Stimulated activated CD8-positive, alpha-beta memory T cell treated with anti-CD3 and anti-CD28 coated beads, Interleukin-4, amount 100 ng/mL, for 1 hour (primary cell): ENCODE measurements at places on chromosomes 12 and 14.

DNA sequence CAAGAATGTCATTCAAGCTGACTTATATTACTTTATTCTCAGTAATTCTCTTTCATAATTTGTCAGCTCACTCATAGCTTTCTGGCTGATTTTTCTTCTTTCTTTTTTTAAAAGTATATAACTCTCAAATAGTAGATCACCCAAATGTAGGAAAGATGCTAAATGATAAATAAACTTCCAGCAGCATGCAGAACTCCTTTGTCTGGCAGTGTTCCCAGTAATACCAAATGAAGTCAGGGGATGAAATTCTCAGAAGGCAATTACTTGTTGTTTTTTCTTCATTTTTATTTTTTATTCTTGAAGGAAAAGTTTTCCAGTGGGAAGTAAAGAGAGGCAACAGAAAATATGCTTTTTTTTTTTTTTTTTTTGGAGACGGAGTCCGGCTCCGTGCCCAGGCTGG lies 133.3 kb upstream of the SLCO1C1 start:
- DNase-seq: no peak

GRCh38 chr12:124077701-124078100 lies 104.7 kb downstream of the ZNF664 start:
- no peak for DNase-seq

- DNase-seq: no peak
Observed at GRCh38 chr12:44227616-44228015, 391.7 kb downstream of the TMEM117 start.

DNA sequence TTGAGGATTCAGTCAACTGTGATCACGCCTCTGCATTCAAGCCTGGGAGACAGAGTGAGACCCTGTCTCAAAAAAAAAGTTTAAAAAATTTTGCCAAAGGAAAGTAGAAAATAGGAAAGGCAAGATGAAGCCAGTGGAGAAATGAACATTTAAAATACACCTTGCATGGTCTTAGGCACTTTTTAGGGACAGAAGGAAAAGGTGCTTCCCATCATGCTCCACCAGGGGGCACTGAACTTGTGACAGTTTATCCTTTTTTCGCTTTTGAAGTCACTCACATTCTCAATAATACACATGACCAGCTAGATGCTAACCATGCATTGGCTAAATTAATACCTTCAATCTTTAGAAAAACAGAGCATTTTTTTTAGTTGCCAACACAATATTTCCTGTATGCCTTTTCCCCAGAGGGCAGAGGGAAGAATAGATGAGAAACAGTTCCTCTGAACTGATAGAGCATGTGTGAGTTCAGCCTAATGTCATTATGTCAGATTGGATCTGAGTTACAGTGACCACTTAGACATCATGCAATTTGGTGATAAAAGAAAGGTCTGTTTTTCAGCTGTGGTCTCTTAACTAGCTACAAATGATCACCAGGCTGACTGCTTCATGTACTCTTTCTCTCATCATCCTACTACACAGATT lies 221.8 kb upstream of the SSTR1 start:
- DNase-seq: peak; percentile 32

DNA sequence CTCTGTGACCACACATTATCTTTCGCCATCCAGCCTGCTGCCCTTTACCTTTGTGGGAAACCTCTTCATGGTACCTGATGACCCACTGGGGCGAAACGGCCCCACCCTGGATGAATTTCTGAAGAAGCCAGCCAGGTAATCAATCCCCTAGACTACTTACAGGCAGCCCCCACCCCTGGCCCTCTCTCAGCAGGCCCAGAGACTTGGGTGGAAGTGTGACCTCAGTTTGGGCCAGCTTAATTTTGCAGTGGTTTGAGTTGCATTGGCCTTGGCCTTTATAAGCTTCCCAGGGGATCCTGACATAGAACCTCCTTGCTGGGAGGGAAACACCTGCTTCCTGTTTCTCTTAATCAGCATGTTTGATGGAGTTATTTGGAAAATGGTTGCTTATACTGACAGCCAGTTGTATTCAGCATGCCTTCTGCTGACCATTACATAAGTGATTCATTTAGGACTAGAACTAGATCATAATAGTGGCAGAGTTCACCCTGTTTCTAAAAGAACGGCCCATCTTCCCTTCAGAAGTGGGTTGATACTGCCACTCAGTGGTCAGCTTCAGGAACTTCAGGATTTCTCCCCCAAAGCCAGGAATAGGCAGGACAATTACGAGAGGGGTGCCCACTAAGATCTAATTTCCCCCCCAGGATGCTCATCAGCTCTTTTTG lies 6.1 kb downstream of the SDR39U1 start:
- DNase-seq: no peak

DNA sequence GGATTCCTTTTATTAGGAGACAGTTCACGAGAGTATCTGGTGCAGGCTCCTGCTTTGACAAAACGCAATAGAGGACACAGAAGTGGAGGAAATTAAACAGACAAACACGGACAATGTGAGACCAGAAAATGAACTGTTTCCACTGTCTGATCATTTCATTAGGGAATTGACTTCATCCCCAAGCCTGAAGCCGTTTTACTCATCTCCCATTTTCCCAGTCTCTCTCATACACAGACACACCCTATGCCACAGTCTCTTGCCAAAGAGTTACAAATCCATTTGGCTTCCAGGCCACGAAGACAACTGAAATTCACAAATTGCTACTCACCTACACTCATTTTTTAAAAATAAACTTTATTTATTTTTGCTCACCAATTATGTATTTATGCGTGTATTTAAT lies 1087.8 kb upstream of the TMEM132C start:
- DNase-seq: no peak

DNA sequence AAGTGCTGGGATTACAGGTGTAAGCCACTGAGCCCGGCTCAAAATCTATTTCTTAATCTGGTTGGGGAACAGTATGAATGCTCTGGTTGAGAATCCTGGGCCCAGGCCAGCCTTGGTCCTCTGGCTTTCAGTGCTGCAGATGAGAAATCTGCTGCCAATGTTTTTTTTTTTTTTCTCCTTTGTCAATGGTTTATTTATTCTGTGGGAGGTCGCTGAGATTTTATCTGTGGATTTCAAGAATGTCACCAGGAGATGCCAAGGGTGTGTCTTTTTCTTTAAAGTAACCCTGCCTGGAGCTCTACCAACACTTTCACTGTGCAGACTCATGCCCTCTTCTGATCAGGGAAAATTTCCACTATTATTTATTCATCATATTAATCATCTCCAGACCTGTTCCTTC lies 3.6 kb downstream of the SLC25A29 start:
- DNase-seq: no peak

DNA sequence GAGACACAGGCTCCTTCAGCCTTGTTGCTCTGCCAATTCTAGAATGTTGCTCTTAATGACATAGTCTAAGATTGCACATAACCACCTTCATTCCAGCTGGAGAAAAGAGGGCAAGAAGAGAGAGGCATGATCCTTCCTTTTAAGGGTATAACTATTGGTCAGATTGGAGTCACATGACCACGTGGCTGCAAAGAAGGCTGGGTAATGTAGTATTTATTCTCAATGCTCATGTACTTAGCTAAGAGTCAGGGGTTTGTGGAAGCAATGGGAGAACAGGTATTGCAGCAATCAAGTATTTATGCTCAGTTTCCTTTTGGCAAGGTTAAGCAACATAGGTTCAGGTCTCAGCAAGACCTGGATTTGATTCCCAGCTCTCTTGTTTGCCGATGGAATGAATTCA lies 298.8 kb upstream of the TBX3 start:
- DNase-seq: no peak

GRCh38 chr14:101045511-101045910 lies 142.0 kb upstream of the RTL1 start:
- DNase-seq: no peak

- DNase-seq: peak; percentile 45
Observed at GRCh38 chr12:124713436-124714082, 146.1 kb upstream of the NCOR2 start.

- no peak for DNase-seq
Observed at GRCh38 chr12:118430516-118430915, 54.2 kb downstream of the SUDS3 start.

GRCh38 chr12:22318108-22318737 lies 16.3 kb downstream of the ST8SIA1 start:
- no peak for DNase-seq

DNA sequence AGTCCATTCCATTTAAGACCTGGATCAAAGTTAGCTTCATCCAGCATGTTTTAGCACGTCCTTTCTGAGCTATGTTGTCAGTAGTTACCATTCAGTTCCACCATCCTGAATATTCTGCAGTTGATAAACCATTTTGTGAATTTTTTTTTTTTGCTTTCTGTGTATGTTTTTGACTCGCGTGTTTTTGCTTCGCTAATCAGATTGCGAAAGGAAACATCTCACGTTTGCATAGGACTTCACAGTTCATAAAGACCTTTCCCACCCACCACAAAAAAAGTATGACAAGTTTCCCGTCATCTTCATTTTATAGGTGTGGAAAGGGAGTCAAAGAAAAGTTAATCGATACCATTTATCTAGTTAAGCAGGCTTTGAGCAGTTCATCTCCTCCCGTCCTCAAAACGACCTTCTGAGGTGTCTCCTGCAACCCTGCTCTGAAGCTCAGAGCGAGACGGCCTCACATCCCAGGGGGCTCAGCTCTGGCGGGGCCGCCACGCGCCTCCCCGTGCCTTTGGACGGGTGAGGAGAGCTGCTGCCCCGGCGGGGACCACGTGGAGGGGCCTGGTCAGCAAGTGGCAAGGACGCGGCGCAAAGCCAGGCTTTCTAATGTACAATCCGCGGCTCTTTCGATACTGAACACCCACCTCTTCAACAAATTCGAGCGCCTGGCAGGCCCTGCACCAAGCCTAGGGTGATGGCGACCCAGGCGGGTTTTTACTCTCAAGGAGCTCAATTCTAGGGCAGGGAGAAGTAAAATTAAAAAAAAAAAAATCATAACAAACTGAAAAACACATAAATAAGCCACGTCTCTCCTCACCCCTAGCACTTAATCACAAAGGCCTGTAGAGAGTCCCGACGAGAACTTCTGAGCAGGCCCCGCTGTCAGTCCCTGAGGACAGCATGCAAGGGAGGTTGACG lies 988 bp upstream of the TMEM263 start:
- DNase-seq: no peak

DNA sequence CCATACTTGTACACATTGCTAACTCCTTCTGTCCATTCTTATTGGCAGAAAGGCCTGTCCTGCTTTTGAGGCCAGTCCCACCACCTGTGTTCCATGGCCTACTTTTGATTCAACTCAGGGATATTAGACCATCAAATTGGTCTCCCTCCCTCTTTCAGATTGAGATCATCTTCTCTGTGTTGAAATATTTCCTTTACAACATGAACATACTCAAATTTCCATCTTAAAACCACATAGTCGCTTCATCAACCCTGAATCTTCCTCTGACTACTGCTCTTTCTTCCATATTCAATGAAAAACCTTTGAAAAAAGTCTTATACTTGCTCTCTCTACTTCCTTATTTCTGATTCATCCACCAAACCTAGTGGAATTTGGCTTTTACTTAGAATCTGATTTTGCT lies 34.9 kb downstream of the TRMT5 start:
- no peak for DNase-seq

DNA sequence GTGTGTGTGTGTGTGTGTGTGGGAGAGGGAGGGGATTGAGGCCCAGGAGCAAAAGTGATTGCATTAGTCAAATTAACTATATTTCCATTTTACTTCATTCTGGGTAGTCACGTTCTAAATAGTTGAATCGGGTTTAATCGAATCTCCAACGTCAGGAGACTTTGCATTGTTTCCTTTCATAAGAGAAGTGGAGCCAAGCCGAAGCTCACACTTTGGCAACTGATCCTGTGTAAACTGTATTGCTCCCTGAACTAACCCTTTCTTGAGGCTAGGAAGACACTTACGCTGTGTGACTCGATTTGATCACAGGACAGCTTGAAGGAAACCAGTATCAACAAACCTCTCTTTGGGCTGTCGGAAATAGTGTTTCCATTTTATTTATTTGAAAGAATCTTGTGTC lies 363.4 kb upstream of the ATP2B1 start:
- no peak for DNase-seq

DNA sequence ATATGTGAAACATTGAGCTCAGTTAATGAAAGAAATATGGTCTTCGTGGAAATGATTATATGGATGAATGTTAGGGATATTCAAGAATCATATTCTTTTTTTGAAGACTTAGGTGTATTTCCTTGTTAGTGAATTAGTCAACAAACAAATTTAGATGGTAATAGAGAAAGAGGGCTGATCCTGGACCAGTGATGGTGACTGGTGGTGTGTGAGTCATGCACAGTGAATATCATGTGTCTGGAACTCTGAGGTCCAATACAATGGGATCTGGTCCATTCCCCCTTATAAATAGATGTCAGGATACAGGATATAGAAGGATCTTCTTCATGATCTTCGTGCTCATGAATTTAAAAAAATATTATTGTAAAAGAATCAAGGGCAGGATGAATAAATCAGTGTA lies 64.4 kb upstream of the RTL1 start:
- no peak for DNase-seq

DNA sequence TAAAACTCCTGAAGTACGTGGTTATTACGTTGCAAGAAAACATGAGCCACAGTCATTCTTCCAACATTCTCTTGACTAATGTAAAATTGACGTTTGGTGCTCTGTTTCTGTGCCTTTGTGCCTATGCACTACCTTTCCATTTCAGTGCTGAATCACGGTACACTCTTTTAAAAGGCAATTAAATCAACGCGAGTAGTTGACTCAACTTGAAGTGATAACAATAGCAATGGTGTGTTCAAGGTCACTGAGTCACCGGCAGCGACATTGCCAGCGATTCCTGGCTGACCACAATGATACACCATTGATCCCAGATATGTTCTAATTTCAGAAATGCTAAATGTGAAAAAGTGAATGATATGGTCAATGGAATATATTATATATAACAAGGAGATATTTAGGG lies 17.8 kb downstream of the AK7 start:
- no peak for DNase-seq

DNA sequence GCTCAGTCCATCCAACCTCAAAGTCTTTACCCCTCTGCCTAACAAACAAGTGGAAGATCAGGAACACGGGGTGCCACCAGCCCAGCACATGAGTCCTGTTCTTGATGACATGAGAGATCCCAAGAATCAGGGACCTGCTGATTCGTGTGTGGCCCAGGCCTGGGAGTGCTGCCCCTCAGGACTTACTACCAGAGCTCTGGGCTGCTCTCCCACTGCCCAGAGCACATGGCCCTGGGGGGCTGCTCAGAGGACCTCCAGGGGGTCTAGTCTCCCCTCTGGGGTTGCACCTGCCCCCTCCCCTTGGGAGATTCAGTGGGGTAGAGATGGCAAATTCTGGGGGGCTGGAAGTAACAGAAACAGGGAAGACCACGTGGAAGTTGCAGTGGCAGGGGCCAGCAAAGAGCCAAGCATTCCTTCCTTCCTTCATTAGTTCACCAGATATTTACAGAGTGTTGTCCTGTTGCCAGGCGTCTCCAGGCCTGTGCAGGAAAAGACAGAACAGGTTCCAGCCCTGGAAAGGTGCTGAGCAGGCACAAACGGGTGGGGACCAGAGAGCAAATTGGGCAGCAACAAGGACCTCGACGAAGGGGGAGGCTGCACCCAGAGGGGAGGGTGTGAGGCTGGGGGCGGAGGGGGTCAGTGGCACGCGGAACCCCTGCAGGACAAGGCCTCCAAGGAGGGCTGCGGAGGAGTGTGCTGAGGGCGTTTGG lies 45.1 kb upstream of the MEG3 start:
- no peak for DNase-seq

- no peak for DNase-seq
Observed at GRCh38 chr14:90643982-90644670, 172.1 kb downstream of the TTC7B start.

GRCh38 chr14:74974364-74975058 lies 19.1 kb upstream of the PGF start:
- DNase-seq: no peak

GRCh38 chr12:110254971-110255540 lies 26.0 kb upstream of the ATP2A2 start:
- DNase-seq: no peak

GRCh38 chr14:52078095-52078531 lies 9.3 kb upstream of the NID2 start:
- DNase-seq: no peak
